LNCaP clone FGC (cell line): ENCODE measurements at places on chromosomes 1 and 21.

GRCh38 chr1:209607795-209608178, 24.3 kb downstream of the CAMK1G start:
- DNase-seq, result no peak

GRCh38 chr1:50995651-50996050, 25.6 kb downstream of the CDKN2C start:
- DNase-seq, result no peak

- DNase-seq, result no peak
These were observed 805 bp downstream of the NRIP1 start for GRCh38 chr21:15063814-15064575.

- DNase-seq, result no peak
These were observed 13.9 kb downstream of the CD247 start for GRCh38 chr1:167504467-167504827.

DNA sequence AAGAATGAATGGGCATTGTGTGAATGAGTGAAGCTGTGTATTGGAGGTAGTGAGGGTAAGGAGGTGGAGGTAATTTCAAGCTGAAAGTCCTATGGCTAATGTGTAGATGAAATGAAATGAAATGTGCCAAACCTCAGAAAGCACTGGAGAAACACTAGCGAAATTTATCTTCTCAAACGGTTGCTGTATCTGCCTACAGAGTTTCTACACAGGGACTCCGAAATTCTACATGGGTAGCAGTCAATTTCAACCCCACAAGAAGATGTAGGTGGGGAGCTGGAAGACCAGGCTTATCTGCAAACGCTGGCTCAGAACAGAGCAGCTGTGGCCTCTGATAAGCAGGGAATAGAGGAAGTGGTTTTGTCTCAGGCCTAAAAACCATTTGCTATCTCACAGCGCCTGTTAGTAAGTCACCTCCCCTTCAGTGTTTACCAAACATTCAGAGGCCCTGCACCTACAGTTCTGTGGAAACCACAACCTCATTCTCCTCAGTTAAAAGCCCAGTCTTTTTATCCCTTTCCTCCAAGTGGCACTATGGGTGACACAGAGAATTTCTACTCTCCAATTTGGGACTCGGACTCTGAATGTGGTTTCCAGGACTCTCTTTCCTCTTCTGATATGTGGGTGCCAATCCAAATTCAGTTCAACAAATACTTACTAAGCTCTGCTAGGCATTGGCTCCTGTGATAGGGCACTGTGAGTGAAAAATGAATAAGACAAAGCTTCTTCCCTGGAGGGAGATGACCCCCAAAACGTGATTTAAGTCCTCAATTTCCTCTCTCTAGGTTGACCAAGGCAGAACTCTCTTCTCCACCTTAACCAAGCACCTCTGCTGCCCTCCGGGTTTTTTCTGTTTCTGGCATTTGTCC, 17.2 kb upstream of the SLAMF6 start:
- no peak for DNase-seq

DNA sequence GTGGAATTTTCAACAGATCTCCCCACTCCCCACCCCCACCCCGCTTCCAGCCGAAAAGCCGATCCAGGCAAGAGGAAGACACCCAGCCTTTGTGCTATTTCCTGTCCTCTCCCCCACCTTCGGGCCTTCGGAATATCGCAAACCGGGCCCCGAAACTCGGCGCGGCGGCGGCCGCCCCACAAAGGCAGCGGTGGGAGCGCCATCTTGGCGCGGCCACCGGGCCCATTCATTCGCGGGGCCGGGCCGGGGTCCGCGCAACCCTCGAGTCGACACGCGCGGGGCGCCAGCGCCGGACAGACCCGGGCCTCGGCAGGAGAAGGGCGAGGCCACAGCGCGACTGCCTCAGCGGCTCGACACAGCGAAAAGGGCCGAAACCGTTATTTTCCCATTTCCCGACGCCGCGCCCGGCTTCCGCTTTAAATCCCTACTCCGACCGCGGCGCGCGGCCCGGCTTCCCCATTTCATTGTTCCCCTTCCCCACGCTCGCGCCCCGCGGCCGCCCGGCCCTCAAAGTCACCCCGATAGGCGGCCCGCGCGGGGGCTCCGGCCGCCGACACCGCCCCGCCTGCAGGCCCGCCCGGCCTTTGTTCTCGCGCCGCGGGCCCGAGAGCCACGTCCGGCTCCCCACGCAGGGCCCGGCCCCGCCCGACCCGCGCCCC, 911 bp downstream of the GNB1 start:
- DNase-seq, result no peak
